Activated gamma-delta T cell treated with Interleukin-2 at 50 U/mL for 16 hours (primary cell): ENCODE measurements at places on chromosomes 2 and 18.

- DNase-seq, result no peak
Measured at GRCh38 chr2:28338046-28338817, 54.4 kb upstream of the FOSL2 start.

DNA sequence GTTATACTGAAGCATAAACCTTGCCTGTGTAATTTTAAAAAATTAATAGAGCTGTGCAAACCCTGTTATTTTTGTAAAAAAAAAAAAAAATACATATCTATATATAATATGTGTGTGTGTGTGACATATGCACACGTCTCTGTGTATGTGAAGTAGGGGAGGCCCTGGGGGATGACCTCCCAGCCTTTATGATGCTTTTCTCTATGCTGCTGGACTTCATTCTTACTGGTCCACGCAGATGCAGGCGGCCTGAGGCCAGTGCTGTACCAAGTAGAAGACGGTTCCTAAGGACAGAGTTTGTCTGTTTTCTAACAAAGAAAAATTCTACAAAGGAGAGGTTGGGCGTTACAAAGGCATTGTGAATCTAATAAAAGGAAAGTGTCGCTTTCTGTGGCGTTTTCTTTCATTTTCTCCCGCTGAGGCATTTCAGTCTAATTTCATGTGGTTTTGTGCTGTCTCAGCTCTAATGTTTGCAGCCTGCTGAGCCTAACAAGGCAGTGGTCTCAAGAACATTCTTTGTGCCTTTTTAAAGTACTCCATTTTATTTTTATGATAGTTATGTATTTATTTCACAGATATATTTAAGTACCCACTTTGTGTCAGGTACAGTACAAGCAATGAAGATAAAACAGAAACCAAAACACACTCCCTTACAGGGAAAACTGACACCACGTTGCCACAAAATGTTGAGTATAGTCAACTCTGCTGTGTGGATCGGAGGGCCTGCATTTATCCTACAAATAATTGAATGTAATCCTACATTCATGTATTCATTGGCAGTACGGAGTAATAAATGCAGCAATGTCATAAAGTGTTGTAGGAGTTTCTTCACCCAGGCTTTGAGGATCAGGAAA is 118.0 kb downstream of the RAB3GAP1 start:
- DNase-seq, result no peak

GRCh38 chr2:42693013-42693615 is 70.8 kb downstream of the OXER1 start:
- DNase-seq, result no peak

- no peak for DNase-seq
Measured at GRCh38 chr2:114859726-114860510, 417.5 kb downstream of the DPP10 start.

DNA sequence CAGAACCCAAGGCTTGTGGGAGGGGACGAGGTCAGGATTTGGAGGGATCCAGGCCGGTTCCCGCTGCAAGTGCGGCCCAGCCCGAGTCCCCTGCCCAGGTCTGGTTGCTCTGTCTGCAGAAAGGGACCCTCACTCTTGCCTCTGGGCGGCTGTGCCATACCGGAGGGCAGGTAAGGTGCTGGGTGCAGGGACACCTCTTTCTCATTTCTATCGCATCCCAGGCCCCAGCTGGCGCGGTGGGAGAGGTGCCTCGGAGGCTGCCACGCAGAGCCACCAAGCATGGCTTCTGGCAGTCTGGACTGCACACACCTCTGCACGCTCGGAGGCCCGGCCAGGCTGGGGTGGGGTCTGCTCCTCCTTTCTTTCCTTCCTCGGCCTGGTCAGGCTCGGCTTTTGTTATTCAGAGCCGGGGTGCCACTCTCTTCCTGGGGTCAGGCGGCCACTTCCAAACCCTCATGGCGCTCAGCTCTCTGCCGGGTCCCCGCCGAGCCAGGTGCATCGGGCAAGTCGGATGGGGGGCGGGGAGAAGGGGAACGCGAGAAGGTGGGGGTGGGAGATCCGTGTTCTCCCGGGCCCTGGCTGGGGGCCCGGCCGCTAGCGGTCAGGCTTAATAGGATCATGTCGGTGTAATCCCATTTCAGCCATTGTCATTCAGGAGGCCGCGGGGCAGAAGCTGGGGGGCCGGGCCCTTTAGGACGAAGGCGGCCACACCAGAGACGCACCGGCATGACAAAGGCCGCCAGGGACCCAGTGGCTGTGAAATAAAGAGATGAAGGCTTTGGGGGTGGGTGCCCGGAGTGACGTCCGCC is 9.0 kb downstream of the GBX2 start:
- DNase-seq, result no peak

GRCh38 chr2:205324355-205324754 is 357.9 kb upstream of the NRP2 start:
- DNase-seq, result no peak

GRCh38 chr2:134905168-134905567 is 13.5 kb upstream of the CCNT2 start:
- DNase-seq, result no peak

DNA sequence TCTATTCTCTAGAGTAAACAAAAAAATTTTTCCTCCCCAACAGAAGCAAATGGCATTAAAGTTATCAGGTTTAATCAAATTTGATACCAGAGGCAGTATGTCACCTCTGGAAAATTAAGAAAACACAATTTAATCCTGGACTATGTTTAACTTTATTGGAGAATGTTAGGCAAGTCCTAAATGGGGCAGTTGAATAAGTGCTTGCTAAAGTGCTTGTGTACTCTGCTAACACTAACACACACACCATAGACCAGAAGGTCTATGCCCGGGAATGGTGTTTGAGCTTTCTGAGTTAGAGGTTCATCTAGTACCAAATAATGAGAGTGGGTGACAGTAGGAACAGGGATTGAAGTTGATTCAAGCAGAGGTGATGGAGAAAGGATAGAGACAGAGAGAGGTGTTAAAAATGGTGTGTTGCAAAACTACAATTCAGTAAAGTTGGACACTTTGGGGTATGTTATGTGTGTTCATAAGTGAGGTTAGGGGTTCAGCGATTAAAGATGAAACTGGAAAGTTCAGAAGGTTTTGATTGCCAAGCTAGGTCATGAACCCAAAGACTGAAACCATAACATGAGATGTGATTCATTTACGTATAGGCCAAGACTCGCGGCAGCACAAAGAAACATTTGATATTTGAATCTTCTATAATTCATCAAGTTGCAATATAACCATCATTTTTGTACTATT is 40.5 kb upstream of the PEX13 start:
- DNase-seq, result no peak

DNA sequence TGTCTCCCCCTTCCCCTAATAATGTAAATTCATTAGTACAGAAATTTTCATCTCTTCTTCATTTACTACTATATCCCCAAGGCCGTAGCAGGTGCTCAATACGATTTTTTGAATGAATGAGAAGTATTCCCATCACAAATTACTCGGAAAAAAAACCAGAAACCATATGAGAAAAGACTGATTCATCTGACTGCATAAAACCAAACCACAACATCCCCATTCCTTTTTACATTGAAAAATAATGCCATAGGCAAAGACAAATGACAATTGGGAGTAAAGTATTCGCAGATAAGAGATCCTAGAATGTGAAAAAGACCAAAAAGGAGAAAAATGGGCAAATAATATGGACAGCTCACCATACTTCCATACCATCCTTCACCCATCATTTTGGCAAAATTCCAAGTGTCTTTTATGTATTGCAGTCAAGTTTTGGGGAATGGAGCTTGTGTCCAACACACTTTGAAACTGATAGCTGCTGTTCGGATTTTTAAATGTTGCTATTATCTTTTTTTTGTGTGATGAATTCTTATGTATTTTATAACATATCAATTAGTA is 1.5 kb downstream of the ZC3H8 start:
- DNase-seq, result no peak

- DNase-seq, result no peak
Measured at GRCh38 chr2:190150413-190150812, 87.9 kb upstream of the MSTN start.

- no peak for DNase-seq
Measured at GRCh38 chr2:197045115-197045514, 118.6 kb upstream of the PGAP1 start.

- DNase-seq, result no peak
Measured at GRCh38 chr2:47485177-47485576, 82.2 kb downstream of the MSH2 start.

DNA sequence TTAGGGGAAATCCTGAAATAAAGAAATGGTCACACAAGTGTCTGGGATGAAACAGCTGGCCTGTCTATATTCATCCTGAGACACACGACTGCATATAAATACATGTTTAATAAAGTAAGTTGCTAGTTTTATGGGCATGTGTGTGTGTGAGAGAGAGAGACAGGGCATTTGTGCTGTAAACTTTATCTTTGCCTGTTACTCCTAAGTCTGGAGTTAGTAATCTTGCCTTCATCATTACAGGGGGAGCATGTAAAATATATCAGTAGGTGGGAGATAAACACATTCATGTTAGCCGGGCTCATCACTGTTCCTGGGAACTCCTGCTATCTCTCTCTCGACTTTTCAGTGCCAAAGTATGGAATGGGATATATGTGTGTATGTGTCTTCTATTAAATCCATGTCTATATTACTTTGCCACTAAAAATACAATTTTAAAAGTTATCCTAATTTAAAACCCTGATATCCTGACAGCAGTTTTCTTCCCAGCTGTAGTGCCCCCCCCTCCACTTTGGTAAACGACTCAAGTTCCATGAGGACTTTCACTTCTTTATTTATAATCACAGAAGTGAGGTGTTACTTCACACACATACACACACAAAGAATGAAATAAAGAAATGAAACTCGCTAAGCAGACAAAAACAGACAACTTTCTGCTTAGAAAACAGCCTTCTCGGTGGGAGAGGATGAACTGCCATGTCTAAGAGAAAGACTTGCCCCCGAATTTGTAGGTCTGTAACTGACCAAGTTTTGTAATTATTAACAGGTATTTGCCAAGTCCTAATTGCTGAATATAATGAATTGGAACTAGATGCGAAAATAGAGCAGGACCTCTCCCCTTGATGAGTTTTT is 947 bp downstream of the ZEB2 start:
- no peak for DNase-seq

DNA sequence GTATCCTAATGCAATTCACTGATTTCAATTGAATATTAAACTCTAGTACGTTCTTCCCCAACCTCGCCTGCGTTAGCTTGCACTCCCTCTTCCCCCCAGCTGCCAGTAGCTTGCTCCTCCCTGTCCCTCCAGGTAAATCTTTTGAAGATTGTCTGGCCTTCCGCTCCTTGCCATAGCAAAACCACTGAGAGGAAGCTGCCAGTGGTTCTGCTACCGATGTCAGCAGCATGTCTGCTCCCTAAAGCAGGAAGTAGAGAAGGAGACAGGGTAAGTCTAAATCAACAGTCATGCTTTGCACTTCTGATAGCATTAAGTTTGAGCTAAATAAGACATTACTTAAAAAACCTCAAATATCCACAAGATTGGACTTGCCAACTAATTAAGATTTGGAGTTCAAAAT is 89.1 kb downstream of the SCN2A start:
- DNase-seq, result no peak

GRCh38 chr2:10480359-10480949 is 32.3 kb upstream of the ODC1 start:
- no peak for DNase-seq

- DNase-seq, result no peak
Measured at GRCh38 chr2:2827761-2828221, 496.7 kb upstream of the MYT1L start.

- DNase-seq, result no peak
Measured at GRCh38 chr2:112646791-112647689, 1.3 kb downstream of the SLC20A1 start.

- no peak for DNase-seq
Measured at GRCh38 chr2:119736021-119736420, 23.7 kb upstream of the PTPN4 start.

GRCh38 chr18:370751-371608 is 103.1 kb upstream of the THOC1 start:
- DNase-seq, result no peak

- no peak for DNase-seq
Measured at GRCh38 chr2:211033765-211034164, 477.4 kb downstream of the CPS1 start.

DNA sequence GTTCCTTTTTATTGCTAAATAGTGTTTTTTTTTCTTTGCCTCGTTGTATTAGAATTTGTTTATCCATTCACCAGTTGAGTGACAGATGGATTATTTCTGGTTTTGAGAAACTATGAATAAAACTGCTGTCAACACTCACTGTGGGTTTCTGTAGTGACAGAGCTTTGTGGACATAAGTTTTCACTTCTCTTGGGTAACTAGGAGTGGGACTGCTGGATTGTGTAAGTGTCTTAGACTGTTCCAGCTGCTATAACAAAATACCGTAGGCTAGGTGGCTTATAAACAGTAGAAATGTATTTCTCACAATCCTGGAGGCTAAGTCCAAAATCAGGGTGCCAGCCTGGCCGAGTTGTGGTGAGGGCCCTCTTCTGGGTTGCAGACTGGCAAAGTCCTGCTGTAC is 71.9 kb downstream of the TNFRSF11A start:
- DNase-seq, result no peak

DNA sequence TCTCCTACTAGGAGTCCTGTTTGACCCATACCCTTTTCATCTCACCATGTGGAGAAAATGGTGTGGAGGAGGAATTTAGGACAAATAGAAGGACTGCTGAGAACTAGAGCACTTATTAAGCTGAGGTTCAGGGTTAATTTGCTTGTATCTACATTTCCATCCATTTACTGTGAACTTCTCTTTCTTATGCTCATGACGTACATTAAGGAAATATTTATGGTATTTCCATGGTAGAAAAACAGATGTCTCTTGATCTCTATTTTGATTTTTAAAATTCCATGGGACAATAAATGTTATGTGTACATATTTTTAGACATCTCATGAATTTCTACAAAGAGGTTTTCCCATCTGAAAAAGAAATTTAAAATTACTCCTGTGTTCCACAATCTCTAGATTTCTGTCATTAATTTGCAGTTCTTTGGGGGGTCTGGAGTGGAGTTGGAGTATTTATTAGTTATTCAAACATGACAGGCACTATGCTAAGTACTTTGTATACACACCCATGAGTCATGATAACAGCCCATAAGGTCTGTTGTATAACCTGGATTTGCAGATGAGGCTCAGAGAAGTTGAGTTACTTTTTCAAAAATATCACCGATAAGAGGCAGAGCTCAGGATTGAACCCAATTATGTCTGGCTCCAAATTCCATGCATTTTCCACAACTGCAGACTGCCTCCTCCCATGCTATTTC is 112.6 kb downstream of the COPS8 start:
- no peak for DNase-seq
